ENCODE measurements at places on chromosomes 13 and 19.

DNA sequence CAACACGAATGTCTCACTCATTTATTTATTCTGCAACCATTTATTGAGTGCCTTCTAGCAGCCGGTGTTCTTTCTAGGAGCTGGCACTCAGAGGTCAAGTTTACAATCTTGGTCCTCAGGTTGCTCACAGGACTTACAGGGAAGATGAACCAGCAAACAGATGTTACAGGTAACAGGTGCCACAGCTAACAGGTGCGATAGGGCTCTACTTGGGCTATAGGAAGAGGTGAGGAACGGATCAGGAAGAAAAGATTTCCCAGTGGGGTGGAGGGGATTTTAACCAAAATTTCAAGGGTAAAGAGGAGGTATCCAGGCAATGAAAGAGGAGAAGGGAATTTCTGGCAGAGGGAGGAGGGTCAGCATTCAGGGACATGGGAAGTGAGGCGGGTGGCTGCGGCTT lies 87.3 kb upstream of the FARP1 start:
- H3K4me1 ChIP-seq = no peaks in the 10 kb centered on the region
- H3K27me3 ChIP-seq = peaks cover 7% of the 10 kb centered on the region

- H3K4me3 ChIP-seq = no peak overlapping the region
- H3K4me1 ChIP-seq = peaks cover 26% of the 10 kb centered on the region
Observed at GRCh38 chr19:4693078-4693350, 22.9 kb upstream of the MYDGF start.

DNA sequence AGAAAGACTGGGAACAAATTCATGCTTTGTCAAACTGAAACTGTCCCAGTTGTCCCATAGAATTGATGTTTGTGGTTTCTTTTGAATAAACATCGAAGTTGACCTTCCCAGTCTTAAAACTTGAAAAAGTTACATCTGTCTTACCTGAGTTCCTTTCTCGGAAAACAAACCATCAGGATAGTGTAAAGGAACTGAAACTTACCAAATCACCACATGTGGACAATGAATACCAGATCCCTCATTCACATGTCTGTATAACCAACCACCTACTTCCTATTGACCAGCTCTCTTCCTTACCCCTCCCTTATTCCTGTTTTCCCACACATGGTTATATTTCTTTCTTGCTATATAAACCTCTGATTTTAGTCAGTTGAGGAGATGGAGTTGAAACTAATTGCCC lies 791.7 kb upstream of the PCDH20 start:
- H3K27me3 ChIP-seq = no peaks in the 10 kb centered on the region
- H3K36me3 ChIP-seq = no peaks in the 10 kb centered on the region
- no peak overlapping the region for H3K27ac ChIP-seq
- no peak overlapping the region for H3K4me3 ChIP-seq
- DNase-seq = no peak

GRCh38 chr13:34513526-34513925 lies 428.5 kb upstream of the NBEA start:
- no peaks in the 10 kb centered on the region for H3K36me3 ChIP-seq
- DNase-seq = no peak
- no peaks in the 10 kb centered on the region for H3K4me1 ChIP-seq

GRCh38 chr13:27774169-27774568 lies 18.1 kb upstream of the GSX1 start:
- no peak for DNase-seq
- peaks cover 6% of the 10 kb centered on the region for H3K4me1 ChIP-seq
- H3K27me3 ChIP-seq = peaks cover 28% of the 10 kb centered on the region
- no peak overlapping the region for H3K4me3 ChIP-seq

DNA sequence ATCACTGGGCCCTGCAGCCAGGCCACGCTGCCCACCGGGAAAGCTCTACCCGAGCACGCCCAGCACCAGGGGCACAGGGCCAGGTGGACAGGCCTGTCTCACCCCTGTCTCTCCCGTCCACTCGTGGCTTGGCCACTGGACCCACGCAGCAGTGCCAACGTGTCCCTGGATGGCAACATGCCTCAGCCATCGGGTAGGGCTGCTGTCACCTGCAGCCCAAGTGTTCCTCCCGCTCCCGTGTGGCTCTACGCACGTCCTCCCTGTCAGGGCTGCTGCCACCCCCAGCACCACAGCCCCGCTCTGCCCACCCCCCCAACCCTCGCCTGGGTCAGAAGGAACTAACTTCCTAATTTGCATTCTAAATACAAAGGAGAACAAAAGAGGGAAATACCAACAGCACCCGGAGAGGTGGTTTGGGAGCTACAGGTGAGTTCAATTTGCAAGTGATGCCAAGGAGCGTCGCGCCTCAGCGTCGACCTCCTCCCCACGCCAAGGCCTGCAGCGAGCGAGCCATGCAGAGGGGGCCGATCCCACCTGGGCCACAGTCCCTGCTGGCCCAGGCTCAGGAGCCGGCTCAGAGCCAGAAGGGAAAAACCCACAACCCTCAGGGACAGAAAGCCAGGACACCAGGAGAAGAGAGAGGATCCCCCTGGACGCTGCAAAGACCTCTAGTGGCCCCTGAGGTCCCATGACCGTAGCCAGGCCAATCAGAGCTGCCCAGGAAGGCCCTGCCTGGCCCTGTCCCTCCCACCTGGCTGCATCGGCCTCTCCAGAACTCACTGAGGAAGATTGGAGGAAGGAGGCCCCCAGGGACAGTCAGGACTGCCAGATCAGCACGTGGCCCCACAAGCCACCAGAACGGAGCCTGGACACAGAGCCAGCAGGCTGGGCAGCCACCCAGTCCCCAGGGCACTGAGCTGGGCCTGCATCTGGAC lies 128.4 kb upstream of the SPACA7 start:
- H3K27ac ChIP-seq = no peak overlapping the region
- DNase-seq = no peak
- H3K4me1 ChIP-seq = no peaks in the 10 kb centered on the region
- no peaks in the 10 kb centered on the region for H3K36me3 ChIP-seq
- no peak overlapping the region for H3K4me3 ChIP-seq
- no peaks in the 10 kb centered on the region for H3K27me3 ChIP-seq
